ENCODE measurements at places on chromosomes 4 and X.

DNA sequence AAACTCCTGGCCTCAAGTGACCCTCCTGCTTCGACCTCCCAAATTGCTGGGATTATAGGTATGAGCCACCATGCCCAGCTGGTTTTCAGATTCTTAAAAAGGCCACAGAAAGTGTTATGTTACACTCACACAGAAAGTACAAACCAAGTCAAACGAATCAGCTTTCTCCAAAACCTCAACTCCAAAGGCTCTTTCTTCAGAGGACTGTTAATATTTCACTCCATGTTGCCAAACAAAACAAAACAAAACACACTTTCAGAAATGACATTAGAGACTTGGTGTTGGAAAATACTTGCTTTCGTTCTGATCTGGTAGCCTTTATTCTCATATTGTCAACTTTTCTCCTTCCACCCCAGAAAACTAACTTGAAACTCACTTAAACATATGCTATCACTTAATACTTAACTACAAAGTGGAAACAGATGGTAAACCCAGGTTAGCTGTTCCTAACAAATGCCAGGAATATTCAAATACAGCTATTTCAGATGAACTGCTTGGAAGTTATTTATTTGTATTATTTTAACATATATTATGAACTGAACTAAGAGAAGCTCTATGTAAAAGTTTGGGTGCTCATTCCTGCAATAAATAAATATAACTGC is 34.7 kb downstream of the RLIM start:
- DNase-seq: no peak

- DNase-seq: no peak
Observed at GRCh38 chr4:184400375-184400870, 73.9 kb downstream of the IRF2 start.

- DNase-seq: no peak
Observed at GRCh38 chrX:106912864-106913263, 7.3 kb upstream of the CLDN2 start.

DNA sequence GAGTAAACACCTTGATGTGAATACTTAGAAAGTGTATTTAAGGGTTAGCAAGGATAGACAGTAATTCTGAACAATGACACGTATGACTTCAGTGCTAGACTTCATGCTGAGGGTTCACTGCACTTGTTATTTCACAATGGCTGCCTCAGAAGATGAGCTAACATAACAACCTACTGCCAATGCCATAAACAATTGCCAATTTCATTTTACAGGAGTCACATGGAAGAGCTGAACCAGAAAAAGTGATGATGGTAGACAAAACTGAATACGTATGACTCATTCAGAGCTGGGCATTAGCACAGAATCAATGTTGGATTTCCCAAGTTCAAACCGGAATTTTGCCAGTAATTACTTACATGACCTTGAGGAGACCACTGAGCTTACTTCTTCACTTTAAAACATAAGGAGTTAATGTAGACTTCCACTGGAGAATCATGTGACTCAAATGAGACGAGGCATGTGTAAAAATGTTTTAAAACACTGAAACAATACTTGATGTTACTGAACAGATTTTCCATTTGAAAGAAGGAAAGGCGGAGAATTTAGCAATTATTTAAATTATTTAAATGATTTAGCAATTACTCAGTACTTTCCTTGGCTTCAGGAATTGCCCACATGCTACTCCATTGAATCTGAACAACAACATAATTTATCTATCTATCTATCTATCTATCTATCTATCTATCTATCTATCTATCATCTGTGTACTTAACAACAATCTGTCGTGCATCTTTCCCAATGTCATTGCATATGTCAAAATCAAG is 868.5 kb upstream of the SLIT2 start:
- no peak for DNase-seq

GRCh38 chr4:72568959-72569718 is at the start of gene ADAMTS3:
ADAMTS3 (minus strand) TSS chr4:72569221; CDS start chr4:72568762, 459 bp downstream.
- DNase-seq: peak; percentile 90

GRCh38 chr4:8691151-8691775 is 98.7 kb downstream of the CPZ start:
- DNase-seq: no peak

GRCh38 chr4:751676-752075 is 46.0 kb downstream of the PCGF3 start:
- peak; percentile 62 for DNase-seq

- DNase-seq: no peak
Observed at GRCh38 chr4:137125011-137125410, 407.3 kb downstream of the PCDH18 start.

DNA sequence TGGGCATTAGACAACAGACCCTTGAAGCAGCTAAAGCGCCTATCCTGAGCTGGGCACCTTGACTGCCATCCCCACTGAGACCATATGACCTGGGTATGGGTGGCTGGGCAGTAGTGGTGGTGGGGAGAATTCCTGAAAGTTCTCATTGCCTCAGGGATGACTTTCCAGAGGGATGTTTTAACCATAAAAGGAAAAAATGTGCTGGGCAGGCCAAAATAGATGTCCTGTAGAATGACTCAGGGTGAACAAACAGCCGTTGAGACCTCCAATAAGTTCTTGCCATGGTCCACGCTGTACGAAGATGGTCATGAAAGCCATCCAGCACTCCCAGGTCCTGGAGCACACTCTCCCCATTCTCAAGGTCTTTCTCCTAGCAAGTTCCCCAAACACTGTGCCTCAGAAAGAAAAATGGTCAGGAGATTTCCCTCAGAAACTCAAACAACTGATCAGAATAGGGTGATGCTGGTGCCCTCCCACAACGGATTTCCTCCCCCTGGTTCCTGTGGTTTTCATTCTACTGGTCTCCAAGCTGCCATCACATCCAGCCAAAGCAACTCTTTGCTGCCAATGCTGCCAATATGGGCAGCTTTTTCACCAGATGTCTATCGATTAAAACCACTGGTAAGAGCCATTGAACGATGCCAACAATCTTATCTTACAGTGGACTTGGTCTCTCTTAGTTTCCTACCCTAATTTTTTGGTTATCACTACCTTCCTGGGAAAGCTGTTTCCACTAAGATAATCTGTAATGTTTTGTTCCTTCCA is 11.2 kb downstream of the CDKN2AIP start:
- no peak for DNase-seq

DNA sequence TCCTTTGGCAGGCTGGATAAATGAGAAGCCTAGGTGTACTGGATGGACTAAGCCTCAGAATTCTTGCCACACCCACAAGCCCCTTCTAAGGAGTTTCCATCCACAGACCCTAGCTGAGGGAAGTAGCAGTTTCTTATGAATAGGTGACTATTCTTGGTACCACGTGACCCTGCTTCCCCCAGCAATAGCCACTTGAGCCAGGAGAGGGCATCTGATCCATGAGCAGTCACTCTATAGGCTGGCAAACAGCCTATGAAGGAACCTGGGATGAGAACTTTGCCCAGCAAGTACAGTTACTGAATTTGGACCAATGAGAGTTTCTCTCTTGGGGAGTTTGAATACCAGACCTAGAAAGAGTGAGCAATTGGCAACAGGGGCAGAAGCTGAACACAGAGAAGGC is 84.0 kb downstream of the RTL9 start:
- DNase-seq: no peak

- DNase-seq: no peak
Observed at GRCh38 chr4:139600662-139601061, 44.6 kb upstream of the SETD7 start.

DNA sequence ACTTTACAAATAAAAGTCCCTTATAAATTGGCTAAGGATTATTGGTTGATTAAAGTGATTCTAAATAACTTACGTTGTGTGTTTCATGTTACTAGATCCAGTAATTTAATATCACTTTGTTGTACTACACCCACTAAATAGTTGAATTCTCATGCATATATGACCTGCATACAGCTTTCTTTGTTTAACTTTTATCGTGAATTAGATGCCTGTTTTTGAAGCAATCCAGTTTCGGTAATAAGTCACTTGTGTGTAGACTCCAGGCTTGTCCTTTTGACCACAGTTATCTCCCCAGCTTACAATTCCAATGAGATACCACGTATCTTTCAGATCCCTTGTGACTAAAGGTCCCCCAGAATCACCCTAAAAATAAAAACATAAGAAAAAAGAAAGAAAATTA is 27.3 kb upstream of the TMPRSS11D start:
- DNase-seq: no peak

DNA sequence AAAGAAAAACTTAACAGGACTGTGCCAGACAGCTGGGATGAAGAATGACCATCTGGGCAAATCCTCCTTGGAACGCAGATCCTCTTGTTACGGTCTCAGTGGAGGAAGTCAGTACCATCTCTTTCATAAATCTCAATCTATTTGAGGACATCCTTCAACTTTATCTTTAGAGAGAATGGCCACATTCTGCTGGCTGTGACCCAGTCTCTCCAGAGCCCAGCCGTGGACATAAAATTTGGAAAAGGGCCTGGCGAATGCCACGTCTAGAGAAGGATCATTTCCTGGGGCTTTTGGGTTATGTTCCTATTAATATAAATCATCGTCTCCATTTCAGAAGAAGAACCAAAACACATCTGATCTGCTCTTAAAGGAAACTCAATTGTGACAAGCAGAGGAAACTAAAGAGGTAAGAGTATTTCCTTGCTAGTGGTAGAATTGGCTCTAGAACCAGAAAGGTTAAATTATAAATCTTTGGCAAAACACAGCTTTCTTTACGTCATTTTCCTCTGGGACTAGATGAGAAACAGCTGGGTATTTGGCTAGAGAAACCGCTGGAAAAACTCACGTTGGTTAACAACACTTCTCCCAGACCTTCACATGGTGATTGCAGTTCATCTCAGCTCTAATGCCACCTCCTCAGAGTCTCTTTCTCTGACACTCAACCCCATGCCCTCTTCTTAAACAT is 164.7 kb downstream of the CHIC2 start:
- DNase-seq: peak; percentile 42

All from right hindlimb (tissue), 1 donor.